ENCODE measurements at places on chromosomes 6 and 20. TPM values are rescaled to one million over a fixed set of nuclear protein-coding genes. Genes with fewer than 3 reads are reported as not detected.

MYLK2 gene
- 0.08 TPM for polyA plus RNA-seq

LBP gene
- polyA plus RNA-seq: not detected

COQ3 gene
- 9.5 TPM for polyA plus RNA-seq

C20orf141 gene
- not detected for polyA plus RNA-seq

FOXC1 gene
- 1.5 TPM for polyA plus RNA-seq

BTN1A1 gene
- polyA plus RNA-seq: not detected

CCNC gene
- polyA plus RNA-seq: 34.1 TPM

B3GAT2 gene
- 0.08 TPM for polyA plus RNA-seq

EIF2S2 gene
- 62.3 TPM for polyA plus RNA-seq

SIM1 gene
- not detected for polyA plus RNA-seq

HMGCLL1 gene
- not detected for polyA plus RNA-seq

SLC24A3 gene
- polyA plus RNA-seq: 6.5 TPM

TRDN gene
- 0.01 TPM for polyA plus RNA-seq

OXT gene
- not detected for polyA plus RNA-seq

SPTLC3 gene
- polyA plus RNA-seq: 3.5 TPM

SPATA25 gene
- 0.76 TPM for polyA plus RNA-seq

NKAIN2 gene
- polyA plus RNA-seq: 0.02 TPM

OR2J3 gene
- polyA plus RNA-seq: not detected

OPRL1 gene
- 0.13 TPM for polyA plus RNA-seq

SAMD5 gene
- polyA plus RNA-seq: 7.2 TPM

CCN6 gene
- polyA plus RNA-seq: not detected

TREM1 gene
- polyA plus RNA-seq: 0.43 TPM

ECT2L gene
- polyA plus RNA-seq: 0.04 TPM

PAK5 gene
- 0.21 TPM for polyA plus RNA-seq

RPP40 gene
- 6.9 TPM for polyA plus RNA-seq

PHACTR3 gene
- 0.27 TPM for polyA plus RNA-seq

ZNFX1 gene
- polyA plus RNA-seq: 4.4 TPM

CST4 gene
- polyA plus RNA-seq: not detected

MLN gene
- not detected for polyA plus RNA-seq

MOXD1 gene
- 15.4 TPM for polyA plus RNA-seq

AIF1 gene
- 8.0 TPM for polyA plus RNA-seq

RAET1G gene
- polyA plus RNA-seq: 21.2 TPM

PARD6B gene
- 1.6 TPM for polyA plus RNA-seq

WFDC12 gene
- polyA plus RNA-seq: 4.3 TPM

NKX2-4 gene
- polyA plus RNA-seq: not detected

TBXT gene
- not detected for polyA plus RNA-seq

BNIP5 gene
- polyA plus RNA-seq: not detected

C6orf52 gene
- polyA plus RNA-seq: 0.69 TPM

TMEM74B gene
- polyA plus RNA-seq: 3.9 TPM

DAAM2 gene
- 11.3 TPM for polyA plus RNA-seq

RIPOR2 gene
- 0.61 TPM for polyA plus RNA-seq

GRM1 gene
- 0.01 TPM for polyA plus RNA-seq

ZNF831 gene
- 0.16 TPM for polyA plus RNA-seq

CCN5 gene
- polyA plus RNA-seq: 24.5 TPM

SLC22A3 gene
- polyA plus RNA-seq: 5.8 TPM

TAGAP gene
- polyA plus RNA-seq: 0.76 TPM

TGM2 gene
- 8.6 TPM for polyA plus RNA-seq
